NCI-H1930 (cell line): ENCODE measurements at places on chromosomes 6 and 20.

DNA sequence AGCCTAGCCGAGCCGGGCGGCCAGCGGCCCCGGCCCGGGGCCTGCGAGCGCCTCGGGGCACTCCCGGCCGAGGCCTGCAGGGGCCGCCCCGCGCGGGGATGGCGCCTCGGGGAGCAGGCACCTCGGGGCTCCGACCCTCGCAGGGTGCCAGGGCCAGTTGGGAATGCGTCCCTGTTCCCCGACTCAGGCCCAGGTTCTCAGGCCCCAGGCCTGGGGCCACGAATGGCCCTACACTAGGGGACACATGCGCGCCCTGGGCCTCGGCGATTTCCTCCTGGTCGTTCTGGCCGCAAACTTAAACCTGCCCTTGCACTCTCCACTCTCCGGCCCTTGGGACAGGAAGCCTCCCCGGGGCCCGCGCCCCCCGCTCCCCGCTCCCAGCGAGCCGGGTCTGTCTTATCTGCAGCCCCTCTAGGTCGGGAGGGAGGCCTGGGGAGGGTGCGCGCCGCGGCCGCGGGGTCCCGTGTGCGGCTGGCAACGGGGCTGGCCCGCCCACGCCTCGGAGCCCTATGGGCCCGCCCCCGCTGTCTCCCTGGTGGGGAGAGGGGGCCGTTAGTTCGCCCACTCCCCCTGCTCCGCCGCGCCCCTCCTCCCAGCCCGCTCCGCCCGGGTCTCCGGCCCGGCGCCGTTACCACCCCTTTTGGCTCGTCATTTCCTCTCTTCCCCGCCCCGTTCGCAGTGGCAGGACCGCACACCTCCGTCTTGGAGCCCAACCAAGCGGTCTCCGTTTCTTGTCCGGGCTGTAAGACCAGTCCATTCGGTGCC is 611 bp downstream of the NFYA start:
- peak; percentile 53 for DNase-seq

DNA sequence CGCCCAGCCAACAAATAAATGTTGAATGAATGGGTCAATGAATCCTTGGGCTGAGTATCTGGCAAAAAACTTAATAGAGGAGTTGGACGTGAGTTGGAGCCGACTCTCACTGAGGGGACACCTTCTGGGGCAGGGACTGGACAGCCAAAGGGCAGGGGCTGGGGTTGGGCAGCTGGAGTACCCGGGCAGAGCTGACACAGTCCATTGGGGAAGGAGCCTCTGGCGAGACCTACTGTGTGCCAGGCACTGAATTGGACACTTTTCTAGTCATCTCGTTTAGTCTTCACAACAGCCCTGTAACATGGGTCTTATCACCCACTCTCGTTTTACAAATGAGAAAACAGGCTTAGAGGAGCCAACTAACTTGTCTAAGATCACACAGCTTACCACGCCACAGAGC is 4.7 kb upstream of the MAPK13 start:
- no peak for DNase-seq

- DNase-seq, result no peak
Observed at GRCh38 chr6:84517741-84518530, 246.5 kb downstream of the TBX18 start.

GRCh38 chr6:77034161-77034560 is 429.1 kb downstream of the HTR1B start:
- DNase-seq, result no peak

DNA sequence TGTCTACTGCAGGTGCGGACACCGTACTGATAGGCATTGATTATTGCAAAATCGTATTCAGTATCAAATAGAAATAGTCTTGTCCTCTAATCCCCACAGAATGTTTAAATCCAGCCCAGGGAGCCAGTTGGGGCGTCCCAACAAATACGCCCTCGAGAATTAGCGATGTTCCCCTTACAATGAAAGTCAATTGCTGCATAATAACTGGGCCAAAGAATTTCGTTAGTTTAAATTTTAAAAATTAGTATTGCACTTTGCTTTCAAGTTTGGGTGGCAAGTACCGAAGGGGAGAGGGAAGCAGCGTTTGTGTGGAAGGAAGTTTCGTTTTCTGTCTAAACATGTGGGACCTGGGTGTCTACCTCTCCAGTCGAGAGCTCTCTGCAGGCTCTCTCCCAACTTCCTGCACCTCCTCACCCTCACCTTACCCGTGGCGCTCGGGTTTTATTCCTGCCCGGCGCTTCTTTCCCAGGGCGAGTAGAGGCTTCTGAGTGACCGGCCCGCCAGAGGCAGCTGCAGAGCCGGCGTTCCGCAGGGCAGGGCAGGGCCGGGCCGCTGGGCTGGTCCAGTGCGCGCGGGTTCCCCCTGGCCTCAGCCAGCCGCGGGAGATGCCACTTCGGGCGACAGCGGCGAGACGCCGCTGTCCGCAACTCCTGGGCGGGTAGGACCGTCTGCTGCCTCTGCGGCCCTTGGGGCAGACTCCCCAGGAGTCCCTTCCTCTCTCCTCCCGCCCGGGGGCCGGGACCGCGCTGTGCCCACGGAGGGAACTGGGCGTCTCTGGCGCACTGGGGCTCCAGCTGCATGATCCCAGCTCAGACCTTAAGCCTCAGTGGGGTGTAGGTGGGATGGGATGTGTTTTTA is 862 bp upstream of the TFAP2C start:
- no peak for DNase-seq

- DNase-seq, result no peak
Observed at GRCh38 chr6:152981989-152982903, 595 bp downstream of the FBXO5 start.

DNA sequence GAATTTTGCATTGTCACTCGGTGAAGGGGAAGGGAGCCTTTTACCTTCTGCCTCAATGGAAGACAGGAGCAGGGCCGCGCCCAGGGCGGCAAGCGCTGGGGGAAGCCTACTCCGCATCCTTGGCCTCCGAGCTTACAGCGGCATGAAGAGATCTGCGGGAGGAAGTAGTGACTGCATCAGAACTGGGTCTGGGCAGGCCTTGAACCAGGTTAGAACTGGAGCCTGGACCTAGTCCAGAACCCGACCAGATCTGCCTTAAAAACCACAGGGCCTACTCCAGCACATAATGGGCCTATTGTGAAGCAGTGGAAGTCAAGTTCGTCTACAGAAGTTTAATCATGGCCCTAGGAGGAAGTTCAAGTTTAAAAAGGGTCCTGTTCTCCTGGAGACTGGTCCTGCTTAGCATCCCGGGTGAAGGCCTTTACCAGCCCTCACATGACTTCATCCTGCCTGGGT is 3.1 kb downstream of the COL12A1 start:
- no peak for DNase-seq

GRCh38 chr6:48472091-48472490 is 361.1 kb upstream of the PTCHD4 start:
- no peak for DNase-seq

- DNase-seq, result no peak
Observed at GRCh38 chr20:47727170-47727880, 58.0 kb downstream of the SULF2 start.

GRCh38 chr6:120083186-120083585 is 733.6 kb upstream of the MAN1A1 start:
- DNase-seq, result no peak

DNA sequence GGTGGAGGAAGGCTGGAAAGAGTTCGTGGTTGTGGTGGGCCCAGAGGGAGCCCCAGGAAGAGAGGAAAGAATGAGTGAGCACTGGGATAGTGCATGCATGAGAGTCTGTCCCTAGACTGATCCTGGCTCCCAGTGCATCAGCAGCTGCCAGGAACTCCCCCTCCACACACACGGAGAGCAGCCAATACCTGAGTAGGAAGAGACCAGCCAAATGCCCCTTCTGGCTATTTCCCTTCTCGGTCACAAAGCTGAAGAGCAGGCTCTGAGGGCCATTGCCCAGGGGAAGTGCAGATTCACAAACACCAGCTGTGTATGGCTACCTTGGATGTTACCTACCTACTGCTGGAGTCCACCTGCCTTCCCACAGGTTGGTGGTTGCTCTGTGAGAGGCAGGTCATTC is 45.1 kb downstream of the GABRR2 start:
- no peak for DNase-seq

- no peak for DNase-seq
Observed at GRCh38 chr6:134065706-134066105, 13.3 kb upstream of the SLC2A12 start.

DNA sequence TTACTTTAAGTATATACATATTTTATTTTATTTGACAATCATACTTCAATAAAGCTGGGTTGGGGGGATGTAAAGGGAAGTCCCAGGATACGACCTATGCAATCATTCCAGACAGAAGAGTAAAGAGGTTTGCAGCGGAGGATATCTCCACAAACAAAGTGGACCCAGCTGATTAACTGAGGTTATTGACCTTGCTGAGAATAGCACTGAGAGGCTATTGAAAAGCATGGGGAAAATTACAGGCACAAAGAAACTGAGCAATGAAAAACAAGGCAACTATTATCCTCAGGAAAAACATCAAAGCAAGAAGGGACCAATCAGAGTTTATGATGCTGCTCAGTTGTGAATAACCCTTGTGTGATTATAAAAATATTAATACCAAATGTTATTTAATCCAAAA is 32.6 kb downstream of the SERPINB1 start:
- no peak for DNase-seq

- DNase-seq, result no peak
Observed at GRCh38 chr6:132683543-132683942, 24.6 kb upstream of the TAAR1 start.

- no peak for DNase-seq
Observed at GRCh38 chr6:107665382-107665781, 158.7 kb downstream of the SCML4 start.

- no peak for DNase-seq
Observed at GRCh38 chr20:16916165-16916564, 168.0 kb downstream of the OTOR start.

- no peak for DNase-seq
Observed at GRCh38 chr6:156396068-156396771, 381.0 kb upstream of the ARID1B start.

GRCh38 chr6:134938896-134939295 is 11.0 kb downstream of the ALDH8A1 start:
- no peak for DNase-seq

DNA sequence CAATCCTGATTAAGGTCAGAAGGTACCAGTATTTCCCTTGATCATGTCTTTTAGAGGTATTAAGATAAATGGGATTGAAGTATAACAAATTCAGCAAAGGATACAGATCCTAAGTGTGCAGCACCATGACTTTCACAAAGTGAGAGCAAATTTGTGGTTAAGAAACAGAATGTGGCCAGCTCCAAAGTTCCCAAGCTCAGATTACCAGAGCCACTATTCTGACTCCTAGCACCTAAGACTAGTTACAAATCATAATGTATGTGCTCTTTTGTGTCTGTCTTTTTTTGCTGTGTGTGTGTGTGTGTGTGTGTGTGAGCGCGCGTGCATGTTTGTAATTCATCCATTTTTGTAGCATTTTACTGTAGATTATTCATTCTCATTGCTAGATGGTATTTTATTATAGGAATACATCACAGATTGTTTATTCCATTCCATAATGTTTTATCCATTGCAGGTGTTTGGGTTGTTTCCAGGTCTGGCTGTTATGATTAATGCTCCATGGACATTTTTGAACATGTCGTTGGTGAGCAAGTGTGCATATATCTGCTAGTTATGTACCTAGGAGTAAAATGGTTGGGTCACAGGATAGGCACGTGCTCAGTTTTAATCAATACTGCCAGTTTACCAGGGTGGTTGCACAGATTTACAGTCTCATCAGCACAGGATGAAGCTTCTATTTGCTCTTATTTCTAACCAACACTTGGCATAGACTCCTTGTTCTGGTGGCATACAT is 314.0 kb upstream of the JAG1 start:
- no peak for DNase-seq

GRCh38 chr6:13447949-13448724 is 39.3 kb downstream of the GFOD1 start:
- no peak for DNase-seq

DNA sequence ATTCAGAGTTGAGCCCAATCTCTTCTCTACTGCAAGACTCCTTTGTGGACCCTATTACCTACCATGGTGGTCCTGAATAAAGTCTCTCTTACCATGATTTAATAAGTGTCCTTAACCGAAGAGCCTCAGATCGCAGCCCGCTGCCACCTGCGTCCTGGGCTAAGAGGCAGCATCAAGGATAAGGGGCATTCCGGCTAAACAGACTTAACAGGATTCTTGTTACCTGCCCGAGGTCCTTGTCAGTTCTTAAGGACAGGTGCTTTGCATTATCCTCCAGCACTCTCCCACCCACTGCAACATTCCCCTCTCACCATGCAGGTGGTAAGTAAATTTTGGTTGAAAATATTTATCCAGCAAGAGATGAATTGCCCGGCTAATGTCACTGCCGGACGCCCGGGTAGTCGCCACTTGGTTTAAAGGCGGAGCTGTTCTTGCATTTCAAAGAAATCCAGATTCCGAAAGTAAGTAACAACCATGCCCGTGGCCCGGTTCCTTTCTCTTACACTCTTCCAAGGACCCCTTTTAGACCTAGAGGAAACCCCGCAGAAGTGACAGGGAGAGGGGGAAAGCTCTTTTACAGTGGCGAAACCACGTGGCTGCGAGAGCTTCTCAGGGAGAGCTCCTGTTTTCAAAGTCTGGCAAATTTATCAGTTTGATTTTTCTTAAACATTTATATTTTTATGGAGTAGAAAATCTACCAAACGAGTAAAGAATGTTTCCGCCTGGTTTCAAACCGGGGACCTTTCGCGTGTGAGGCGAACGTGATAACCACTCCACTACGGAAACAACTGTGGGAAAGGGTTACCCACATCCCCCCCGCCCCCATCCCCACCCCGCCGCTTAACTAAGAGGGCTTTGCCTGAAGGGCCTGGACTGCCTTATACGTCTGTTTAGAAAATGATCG is 41.9 kb upstream of the PRSS16 start:
- DNase-seq, result no peak

DNA sequence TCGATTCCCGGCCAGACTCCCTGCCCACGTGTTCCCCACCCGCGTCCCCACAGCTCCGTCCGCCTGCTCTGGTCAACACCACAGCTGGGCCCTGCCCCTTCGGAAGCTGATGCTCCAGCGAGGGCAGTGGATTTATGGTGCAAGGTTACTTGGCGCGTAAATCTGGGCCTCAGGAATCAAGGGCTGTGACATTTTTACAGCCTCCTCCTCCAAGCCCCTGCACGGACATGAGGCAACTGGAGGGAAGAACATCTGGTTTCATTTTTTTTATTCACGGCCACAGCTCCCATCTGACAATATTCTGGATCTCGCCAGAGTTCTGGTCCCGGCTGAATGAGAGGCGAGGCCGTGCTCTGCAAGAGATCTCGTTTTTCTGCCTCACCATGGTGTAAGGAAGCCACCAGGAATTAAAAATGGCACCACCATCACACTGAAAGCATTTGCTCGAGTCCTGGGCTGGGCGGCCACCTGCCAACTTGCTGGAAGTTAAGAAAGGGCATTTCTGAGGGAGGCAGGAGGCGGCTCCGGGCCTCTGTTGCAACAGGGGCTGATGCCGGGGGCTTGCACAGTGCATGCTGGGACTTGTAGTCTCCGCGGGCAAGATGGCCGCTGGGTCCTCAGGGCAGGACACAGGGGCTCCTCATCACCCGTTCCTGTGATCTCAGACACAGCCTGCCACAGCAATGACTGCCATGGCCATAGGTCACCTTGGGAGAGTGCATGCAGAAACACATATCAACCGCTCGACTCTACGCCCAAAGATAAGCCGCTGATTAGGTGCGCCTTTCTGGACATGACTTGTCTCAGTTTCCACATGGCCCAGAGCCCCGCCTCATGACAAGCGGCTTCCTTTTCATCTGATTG is 148.5 kb downstream of the LY86 start:
- no peak for DNase-seq
